HuH-7 (cell line): ENCODE measurements at places on chromosomes 2 and 18.

DNA sequence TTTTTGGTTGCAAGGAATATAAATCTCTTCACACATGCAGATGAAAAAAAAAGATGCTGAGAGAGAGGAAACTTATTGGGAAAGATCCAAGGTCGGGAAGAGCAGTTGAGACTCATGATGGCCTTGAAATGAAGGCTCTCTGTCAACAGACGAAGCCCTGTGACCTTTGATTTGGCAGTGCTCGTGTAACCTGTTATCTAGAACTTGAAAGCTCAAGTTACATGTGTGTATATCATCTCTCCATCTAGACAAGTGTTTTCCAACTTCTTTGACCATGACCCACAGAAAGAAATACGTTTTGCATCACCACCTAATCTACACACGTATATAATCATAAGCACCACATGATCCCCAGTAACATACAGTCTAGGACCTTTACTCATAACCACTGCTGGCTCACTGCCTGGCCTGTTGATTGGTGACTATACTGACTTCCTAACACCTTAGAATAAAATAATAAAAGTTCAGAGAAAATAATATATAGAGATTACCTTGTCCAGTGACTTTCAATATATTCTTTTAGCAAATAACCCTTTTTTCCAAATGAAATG is 319.0 kb upstream of the PKDCC start:
- no peak for DNase-seq

DNA sequence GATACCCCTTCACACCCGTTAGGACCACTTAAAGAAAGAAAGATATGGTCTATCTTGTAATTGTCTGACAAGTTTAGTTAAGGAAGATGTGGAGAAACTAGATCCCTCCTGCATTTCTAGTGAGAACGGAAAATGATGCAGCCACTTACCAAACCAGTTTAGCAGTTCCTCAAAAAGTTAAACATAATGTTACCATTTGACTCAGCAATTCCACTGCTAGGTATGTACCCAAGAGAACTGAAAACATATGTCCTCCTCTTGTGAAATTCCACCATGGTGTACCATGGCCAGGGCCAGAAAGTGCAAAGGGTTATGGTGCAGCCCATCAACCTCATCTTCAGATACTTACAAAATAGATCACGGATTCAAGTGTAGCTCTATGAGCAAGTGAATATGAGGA is 79.0 kb upstream of the ID2 start:
- DNase-seq = no peak

DNA sequence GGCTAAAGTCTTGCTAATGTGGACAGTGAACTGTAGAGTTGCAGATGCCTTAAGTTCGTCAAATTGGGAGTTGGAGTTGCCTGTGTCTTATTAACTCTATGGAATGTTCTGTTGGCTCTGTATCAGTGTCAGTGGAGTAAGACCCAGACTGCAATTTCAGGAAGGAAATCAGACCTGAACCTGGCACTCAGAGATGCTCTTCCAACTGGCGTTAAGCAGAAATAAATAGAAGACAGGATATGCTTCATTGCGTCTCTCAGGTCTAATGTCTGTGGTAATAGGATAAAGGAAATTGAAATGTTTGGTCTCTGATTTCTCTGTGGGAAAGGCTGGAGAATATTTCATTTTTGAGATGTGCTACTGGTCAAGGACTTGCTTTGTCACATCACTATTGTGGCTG is 846.7 kb upstream of the ID2 start:
- no peak for DNase-seq

DNA sequence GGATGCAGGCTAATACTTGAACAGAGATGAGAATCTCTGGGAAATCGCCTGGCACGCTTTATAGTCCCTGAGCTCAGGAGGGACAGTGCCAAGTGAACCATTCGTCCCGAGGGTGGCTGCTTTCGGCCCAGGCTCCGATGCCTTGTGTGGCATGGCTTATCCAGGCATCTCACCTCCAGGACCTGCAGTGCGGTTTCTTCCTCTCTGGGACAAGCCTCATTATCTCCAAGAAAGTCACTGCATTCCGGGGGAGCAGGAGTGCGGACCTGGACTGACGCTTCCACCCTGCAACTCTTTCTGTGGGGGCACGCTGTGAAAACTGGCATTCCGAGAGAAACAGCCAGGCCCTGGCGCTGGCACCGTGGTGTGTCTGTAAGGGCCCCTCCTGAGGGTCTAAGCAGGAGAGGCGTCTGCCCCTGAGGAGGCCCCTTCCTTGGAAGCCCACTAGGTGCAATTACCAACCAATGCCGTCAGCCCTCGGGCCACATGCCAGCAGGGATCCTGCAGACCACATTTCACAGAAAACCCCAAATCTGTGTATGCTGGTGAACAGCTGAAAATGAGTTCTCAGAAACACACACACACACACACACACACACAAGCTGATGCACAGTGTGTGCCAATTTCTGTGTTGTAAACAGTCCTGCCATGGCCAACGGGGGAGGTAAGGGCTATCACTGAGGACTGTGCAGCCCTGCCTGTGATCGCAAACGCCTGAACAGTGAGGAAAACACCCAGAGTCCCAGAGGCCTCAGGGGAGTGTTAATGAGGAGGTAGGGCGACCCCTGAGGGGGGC is 351.9 kb upstream of the SALL3 start:
- DNase-seq = no peak

GRCh38 chr2:38128653-38129052 is 52.7 kb upstream of the CYP1B1 start:
- DNase-seq = no peak

DNA sequence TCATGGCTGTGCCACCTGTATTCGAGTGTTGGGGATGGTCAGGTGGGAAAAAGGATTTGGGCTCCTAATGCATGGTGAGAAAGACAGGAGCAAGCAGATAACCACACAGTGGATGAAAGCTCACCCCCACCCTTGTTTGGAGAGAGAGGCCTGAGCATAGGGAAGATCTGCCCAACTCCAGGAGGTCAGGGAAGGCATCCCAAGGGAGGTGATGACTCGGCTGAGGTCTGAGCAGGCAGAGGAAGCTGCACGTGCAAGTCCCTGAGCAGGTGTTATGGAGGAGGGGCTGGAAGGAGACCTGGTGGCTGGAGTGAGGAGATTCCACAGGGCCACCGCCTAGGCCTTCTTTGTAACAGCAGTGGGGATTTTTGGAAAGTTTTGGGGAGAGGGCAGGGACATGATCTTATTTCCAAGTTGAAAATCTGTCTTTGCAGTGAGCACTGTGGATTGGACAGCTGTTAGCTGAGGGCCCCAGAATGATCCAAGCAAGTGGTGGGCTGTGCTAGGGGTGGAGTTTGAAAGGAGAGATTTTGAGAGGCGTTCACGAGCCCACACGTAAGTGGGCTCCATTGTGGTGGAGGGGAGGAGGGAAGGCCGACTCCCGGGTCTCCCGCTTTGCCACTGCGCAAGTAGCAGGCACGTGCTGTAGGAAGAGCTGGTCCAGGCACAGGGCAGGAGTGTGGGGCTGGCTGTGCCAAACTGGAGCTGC is 228.5 kb downstream of the GLI2 start:
- DNase-seq = no peak

DNA sequence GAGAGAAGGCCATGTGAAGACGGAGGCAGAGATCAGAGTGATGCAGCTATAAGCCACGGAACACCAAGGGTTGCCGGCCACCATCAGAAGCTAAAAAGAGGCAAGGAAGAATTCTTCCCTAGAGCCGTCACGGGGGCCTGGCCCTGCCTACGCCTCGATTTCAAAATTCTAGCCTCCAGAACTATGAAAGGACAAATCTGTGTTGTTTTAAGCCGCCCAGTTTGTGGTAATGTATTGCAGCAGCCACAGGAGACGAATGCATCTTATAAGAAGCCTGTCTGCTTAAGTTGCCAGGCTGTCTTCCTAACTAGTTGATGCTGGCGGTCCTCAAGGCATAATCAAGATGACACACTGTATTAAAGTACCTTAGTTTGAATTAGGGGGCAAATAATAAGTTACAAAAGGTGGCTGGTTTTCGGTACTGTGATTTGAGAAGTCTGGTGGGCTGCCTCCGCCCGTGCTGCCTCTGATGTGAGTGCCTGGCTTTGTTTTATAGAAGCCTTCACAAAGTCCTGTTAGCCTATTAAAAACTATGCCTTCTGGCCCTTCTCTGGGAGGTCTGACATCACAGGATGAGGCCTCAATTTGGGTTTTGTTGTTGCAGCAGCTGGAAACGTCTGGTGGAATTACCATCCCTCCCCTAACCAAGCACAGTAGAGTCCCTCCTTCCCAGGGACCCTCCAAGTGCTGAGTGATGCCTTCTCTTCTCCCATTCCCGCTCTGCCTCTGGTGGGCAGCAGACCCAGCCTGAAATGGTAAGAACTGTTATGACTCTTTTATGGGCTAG is 53.6 kb downstream of the SRD5A2 start:
- DNase-seq = no peak

DNA sequence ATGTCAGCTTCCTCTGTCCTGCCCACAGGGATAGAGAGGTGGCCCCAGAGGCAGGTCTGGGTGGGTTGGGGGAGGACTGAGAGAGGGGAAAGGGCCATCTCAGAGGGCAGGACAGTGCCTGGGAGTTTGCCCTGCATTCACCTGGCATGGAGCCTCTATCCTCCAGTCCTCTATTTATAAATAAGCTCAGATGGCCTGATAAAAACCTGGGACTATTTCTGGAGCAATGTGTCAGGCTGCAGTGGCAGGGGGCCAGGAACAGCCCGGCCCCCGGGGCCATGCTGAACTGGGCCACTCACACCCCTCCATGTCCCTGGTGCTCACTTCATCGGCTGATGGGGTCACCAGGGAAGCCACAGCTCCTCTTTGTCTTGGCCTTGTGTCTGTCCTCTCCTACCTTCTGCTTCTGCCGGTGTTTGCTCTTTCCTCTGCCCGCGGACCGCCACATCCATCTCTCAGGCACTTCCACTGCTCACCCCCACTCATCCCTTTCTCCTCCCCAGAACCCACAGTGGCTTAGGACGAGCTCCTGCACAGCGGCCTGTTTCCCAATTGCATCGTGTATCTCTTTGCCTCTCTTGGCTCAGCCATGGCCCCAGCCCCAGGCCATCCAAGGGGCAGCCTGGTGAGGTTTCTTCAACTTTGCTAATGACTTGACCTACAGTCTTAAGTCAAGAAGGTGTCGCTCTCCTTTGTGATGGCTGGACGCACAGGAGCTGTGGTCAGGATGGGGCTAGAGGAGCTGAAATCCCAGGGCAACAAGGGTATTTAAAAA is 38.8 kb downstream of the SCTR start:
- DNase-seq = no peak

DNA sequence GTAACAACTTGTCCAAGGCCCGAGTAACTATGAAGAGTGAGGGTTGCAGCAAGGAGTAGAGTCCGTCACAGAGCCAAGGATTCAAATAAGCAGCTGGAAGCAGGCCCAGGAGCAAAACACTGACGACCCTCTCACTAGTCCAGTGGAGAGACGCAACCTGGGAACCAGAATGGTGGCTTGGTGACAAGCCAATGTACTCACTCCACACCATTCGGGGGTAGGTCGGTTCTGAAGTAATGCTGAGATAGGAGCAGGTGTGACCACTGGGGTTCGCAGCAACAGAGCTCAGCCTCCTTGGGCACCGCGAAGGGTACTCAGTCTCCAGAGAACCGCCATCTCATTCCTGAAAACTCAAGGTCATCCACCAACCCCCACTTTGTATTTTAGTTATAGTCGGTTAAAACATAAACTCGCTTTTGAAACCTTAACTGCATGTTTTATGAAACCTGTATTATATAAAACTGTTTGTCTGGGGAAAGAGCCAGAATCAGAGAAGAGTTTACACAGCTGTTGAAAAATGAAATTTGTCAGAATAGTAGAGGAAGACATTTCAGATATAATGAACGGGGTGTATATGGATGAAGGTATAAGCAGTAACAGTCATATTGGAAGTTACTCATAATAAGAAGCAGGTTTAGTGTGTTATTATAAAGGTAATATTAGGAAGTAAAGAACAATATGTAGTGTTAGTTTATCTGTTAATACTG is 8.6 kb downstream of the ANKRD62 start:
- DNase-seq = no peak

DNA sequence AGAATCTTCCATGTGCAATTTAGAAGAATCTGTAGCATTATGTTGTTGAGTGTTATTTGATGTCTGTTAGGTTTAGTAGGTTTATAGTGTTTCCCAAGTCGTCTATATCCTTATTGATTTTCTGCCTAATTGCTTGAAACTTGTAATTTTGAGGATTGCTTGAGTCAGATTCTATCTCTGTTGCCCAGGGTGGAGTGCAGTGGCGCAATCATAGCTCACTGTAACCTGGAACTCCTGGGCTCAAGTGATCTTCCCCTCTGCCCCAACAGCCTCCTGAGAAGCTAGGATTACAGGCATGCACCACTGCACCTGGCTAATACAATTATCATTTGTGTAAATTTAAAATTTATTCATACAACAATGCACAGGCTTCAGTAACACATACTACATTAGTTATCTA is 3.1 kb upstream of the TCF23 start:
- DNase-seq = no peak

- DNase-seq = peak; percentile 32
Measured at GRCh38 chr18:23053776-23054457, 81.4 kb upstream of the CABLES1 start.

DNA sequence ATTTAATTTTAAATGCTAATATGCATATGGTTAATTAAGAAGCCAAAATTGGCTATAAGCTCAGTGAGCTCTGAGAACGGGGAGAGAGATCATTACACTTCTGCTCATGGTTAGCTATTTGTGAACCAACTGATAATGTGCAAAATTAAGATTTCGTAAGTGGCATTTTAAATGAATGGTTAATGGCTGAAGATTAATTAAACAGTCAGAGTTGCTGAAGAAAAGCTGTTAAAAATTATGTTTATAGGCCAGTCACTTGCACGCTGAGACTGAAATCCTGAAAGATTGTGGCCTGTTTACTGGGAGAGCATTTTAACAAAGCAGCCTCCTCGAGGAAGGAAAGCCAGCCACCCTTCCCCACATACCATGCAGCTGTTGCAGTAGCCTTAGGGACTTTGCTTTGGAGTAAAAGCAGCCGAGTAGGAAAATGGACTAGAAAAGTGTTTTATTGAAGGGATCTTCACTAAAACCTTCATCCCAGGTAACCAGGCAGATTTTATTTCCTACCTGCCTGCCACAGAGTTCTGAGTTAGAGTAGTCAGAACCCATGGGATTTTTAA is 218.8 kb upstream of the NRP2 start:
- DNase-seq = no peak

GRCh38 chr18:10301831-10302483 is 152.5 kb upstream of the APCDD1 start:
- no peak for DNase-seq

- no peak for DNase-seq
Measured at GRCh38 chr2:48400553-48401164, 129.3 kb upstream of the STON1 start.

- DNase-seq = no peak
Measured at GRCh38 chr18:45447355-45448265, 167.7 kb upstream of the SLC14A2 start.

- peak; percentile 64 for DNase-seq
Measured at GRCh38 chr2:172480301-172481218, 53.2 kb downstream of the ITGA6 start.
